ENCODE measurements at places on chromosomes 1 and 21. TPM values are rescaled to one million over a fixed set of nuclear protein-coding genes. Genes with fewer than 3 reads are reported as not detected.

DNA sequence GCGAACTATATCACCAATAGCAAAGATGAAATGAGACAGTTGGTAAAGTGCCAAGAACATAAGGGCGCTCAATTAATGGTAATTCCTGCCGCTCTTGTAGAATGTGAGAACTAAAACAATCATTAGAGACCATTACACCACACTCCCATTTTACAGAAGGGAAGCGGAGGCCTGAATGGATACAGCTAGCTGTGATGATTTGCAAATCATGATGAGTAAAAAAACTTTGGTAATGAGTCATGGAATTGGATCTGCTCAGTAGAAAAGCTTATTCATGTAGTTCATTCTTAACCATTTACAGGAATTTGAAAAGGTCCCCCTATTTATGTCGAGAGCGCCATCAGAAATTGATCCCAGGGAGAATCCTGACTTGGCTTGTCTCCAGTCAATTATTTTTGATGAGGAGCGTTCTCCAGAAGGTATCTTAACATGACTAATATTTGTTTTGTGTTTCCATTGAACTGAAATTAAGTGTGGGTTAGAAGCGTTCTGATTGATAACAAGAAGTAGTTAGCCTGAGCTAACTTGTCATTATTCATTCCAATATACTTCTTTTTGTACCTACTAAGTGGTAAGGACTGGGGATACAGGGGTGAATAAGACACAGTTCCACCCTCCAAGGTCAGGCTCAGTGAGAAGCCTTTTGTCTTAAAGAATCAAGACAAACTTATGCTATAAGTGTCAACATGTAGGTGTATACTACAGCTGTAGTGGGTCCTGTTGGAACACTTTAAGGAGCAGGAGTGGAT is 812 bp downstream of the TTC4 start:
- H3K27ac ChIP-seq = peak overlapping the region; percentile 99
- H3K4me1 ChIP-seq = peaks cover 36% of the 10 kb centered on the region
- peaks cover 6% of the 10 kb centered on the region for H3K36me3 ChIP-seq
- no peaks in the 10 kb centered on the region for H3K27me3 ChIP-seq
- DNase-seq = no peak
- H3K4me3 ChIP-seq = peak overlapping the region; percentile 92

DNA sequence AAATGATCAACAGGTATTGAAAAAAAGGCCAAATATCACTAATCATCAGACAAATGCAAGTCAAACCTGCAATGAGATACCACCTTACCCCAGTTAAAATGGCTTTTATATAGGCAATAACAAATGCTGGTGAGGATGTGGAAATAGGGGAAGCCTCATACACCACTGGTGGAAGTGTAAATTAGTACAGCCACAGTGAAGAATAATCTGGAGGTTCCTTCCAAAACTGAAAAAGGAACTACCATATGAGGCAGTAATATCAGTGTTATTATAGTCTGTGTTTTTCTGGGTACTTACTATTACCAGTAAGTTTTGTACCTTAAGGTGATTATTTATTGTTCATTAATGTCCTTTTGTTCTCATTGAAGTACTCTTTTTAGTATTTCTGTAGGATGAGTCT is 201.3 kb downstream of the MRPL39 start:
- no peaks in the 10 kb centered on the region for H3K27me3 ChIP-seq
- H3K4me3 ChIP-seq = no peak overlapping the region
- H3K4me1 ChIP-seq = peaks cover 24% of the 10 kb centered on the region
- DNase-seq = no peak

- H3K36me3 ChIP-seq = peaks cover 1% of the 10 kb centered on the region
- H3K4me1 ChIP-seq = peaks cover 23% of the 10 kb centered on the region
- no peak overlapping the region for H3K27ac ChIP-seq
- no peak for DNase-seq
- H3K4me3 ChIP-seq = no peak overlapping the region
Observed at GRCh38 chr1:155069551-155070157, 6.1 kb downstream of the EFNA4 start.

- no peak overlapping the region for H3K4me3 ChIP-seq
- no peaks in the 10 kb centered on the region for H3K27me3 ChIP-seq
- DNase-seq = no peak
- H3K36me3 ChIP-seq = no peaks in the 10 kb centered on the region
Observed at GRCh38 chr1:10773851-10774614, 22.4 kb downstream of the CASZ1 start.

GRCh38 chr1:71753746-71754145 is 528.6 kb downstream of the NEGR1 start:
- no peaks in the 10 kb centered on the region for H3K4me1 ChIP-seq
- no peak overlapping the region for H3K27ac ChIP-seq
- H3K4me3 ChIP-seq = no peak overlapping the region

DNA sequence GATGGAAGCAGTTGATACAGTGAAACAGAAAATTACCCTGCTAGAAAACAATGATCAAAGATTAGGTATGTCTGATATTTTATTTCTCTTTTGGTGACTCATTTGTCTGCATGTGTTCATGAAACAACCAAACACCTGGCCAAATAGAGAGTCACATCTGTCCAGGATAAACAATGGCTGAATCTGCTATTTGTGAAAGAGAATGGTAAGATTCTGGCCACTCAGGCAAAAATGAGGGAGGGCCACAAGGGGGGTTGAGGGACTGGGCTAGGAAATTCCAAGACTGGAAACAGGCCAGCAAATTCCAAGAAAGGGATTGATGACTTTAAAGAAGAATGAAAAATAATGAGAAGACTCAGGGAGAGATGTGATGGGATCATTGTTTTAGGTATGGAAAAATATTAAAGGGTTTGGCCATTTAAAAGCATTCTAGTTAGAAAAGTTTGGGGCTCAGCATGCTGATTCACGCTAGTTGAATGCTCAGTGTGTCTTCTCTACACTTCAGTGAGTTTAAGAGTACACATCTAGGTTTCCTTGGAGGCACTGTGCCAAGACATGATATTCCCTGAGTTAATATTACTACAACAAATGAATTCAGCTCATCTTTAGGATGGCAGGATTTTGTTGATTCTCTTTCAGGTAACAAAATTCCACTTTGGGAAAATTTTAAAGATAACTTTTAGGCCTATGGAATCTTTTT is 44.9 kb downstream of the TRAF5 start:
- DNase-seq = no peak
- H3K4me3 ChIP-seq = no peak overlapping the region
- H3K4me1 ChIP-seq = peaks cover 5% of the 10 kb centered on the region
- peaks cover 5% of the 10 kb centered on the region for H3K36me3 ChIP-seq
- H3K27ac ChIP-seq = peak overlapping the region; percentile 61

DNA sequence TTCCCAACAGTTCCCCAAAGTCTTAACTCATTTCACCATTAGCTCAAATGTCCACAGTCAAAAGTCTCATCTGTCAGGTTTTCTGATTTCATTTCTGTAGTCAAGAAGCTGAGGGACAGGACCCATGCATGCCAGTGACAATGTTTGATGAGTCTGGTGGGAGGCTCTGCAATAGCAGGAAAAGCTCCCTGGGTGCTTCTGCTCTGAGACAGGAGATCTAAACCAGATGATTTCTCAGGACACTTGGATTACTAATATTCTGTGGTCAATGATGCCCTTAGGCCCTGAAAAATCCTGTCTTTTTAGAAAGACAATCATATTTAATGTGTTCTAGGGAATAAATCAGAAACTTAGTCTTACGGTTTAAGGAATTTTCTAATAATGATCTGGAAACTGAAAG is 56.4 kb downstream of the PCBP3 start:
- DNase-seq = no peak
- peaks cover 17% of the 10 kb centered on the region for H3K36me3 ChIP-seq
- peaks cover 34% of the 10 kb centered on the region for H3K4me1 ChIP-seq
- H3K4me3 ChIP-seq = peak overlapping the region; percentile 77

DNA sequence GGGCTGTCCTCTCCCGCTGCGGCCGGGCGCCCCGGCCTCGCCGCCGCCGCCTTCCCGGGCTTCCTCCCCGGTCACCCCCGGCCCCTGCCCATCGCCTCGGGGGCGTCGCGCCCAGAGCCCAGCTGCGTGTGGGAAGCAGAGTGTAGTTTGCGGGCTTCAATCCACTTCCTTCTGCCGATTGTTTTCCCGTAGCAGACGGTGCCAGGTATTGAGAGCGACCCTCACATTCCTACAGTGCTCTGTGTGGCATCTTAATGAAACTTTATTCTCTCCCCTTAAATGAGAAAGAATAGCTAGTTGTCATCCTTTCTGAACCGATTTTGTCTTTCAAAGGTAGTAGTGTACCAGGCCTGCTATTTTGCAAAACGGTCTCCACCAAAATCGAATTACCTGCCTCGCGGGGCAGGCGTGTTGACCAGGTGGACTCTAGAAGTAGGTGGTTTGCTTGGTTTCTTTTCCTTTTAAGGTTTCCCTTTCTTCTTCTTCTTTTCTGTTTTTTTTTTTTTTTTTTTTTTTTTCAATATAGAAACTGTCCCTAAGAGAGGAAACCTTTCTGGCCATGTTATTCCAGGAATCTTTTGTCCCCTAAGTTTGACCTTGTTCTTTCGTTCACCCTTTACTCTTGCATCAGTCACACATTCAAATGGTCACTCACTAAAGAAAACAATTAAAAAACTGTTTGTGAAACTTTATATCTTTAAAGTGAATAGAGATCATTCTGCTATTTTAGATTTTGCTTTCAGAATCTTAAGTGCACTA is 881 bp downstream of the USP25 start:
- H3K36me3 ChIP-seq = peaks cover 3% of the 10 kb centered on the region
- H3K27me3 ChIP-seq = peaks cover 6% of the 10 kb centered on the region
- DNase-seq = no peak

- peaks cover 8% of the 10 kb centered on the region for H3K4me1 ChIP-seq
- DNase-seq = no peak
- peaks cover 8% of the 10 kb centered on the region for H3K36me3 ChIP-seq
- H3K4me3 ChIP-seq = no peak overlapping the region
- H3K27me3 ChIP-seq = no peaks in the 10 kb centered on the region
- no peak overlapping the region for H3K27ac ChIP-seq
Observed at GRCh38 chr1:43402089-43402865, 12.6 kb downstream of the SZT2 start.

GRCh38 chr21:14886001-14886400 is 178.8 kb downstream of the NRIP1 start:
- DNase-seq = no peak
- H3K4me3 ChIP-seq = no peak overlapping the region
- H3K27ac ChIP-seq = no peak overlapping the region
- no peaks in the 10 kb centered on the region for H3K36me3 ChIP-seq
- no peaks in the 10 kb centered on the region for H3K27me3 ChIP-seq
- no peaks in the 10 kb centered on the region for H3K4me1 ChIP-seq

DNA sequence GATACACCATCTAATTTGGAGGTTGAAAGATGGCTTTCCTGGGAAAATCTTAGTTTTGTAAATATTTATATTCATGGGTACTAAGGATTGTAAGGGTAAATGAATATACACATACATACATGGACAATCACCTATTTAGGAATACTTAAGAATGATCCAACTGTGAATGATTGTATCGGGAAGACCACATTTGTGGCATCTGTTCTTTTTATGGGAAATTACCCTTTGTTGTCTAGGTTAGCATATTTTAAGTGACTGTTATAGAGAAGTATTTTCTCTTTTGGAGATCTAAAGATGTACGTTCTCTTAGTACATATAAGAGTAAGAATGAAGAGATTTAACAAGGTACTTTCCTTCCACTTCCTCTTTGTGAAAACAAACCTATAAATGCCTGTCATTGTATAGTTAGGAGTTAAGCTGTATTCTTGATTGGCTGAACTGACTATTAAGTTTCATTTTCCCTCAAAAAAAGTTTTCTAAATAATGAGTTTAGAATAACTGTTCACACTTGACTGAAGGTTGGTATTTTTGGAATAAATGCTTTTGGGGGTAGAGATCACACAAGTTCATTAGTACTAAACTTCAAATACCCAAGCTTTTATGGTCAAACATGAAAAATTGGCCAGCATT is 26.7 kb downstream of the SNX7 start:
- no peak overlapping the region for H3K27ac ChIP-seq
- H3K27me3 ChIP-seq = no peaks in the 10 kb centered on the region
- H3K4me3 ChIP-seq = no peak overlapping the region
- no peak for DNase-seq

DNA sequence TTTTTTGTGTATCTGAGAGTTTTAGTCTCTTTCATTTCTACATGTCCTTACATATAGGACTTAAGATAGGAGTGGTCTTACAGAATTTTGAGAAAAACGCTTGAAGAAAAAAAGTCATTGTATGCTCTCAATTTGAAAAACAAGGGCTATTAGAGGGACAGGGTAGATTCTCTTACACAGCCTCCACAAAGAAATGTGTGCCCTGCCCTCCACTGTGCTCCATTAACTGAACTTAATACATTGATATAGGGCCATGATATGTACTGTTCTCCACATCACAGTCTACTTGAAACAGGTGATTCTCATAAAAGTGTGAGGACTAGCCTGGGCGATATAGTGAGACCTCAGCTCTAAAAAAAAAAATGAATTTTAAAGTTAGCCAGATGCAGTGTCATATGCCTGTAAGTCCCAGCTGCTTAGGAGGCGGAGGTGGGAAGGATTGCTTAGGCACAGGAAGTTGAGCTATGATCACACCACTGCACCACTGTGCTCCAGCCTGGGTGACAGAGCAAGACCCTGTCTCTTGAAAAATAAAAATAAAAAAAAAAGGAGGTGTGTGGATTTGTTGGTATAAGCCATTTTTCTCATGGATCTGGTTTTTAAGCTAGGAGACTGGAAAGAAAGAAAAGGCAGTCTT is 77.0 kb downstream of the HMCN1 start:
- no peaks in the 10 kb centered on the region for H3K4me1 ChIP-seq
- H3K27me3 ChIP-seq = peaks cover 6% of the 10 kb centered on the region
- H3K36me3 ChIP-seq = no peaks in the 10 kb centered on the region
- no peak overlapping the region for H3K27ac ChIP-seq
- no peak for DNase-seq
- no peak overlapping the region for H3K4me3 ChIP-seq

PADI2 gene
- 0.14 TPM for total RNA-seq

KIAA0040 gene
- total RNA-seq = 37.4 TPM

ASAP3 gene
- 1.0 TPM for total RNA-seq

RIPPLY3 gene
- total RNA-seq = 0.26 TPM

FOXO6 gene
- 0.19 TPM for total RNA-seq

SIM2 gene
- total RNA-seq = 1.9 TPM

KANK4 gene
- not detected for total RNA-seq

MAP10 gene
- total RNA-seq = 1.9 TPM

ID3 gene
- total RNA-seq = 32.3 TPM

TIAM1 gene
- total RNA-seq = 62.2 TPM

HJV gene
- not detected for total RNA-seq

WNT9A gene
- total RNA-seq = not detected
